GM10248 (cell line): ENCODE measurements at places on chromosomes 12 and 14.

- DNase-seq = no peak
Observed at GRCh38 chr12:131448254-131448795, 262.6 kb upstream of the SFSWAP start.

- DNase-seq = peak; percentile 40
Observed at GRCh38 chr12:32273063-32273522, 126.3 kb upstream of the FGD4 start.

DNA sequence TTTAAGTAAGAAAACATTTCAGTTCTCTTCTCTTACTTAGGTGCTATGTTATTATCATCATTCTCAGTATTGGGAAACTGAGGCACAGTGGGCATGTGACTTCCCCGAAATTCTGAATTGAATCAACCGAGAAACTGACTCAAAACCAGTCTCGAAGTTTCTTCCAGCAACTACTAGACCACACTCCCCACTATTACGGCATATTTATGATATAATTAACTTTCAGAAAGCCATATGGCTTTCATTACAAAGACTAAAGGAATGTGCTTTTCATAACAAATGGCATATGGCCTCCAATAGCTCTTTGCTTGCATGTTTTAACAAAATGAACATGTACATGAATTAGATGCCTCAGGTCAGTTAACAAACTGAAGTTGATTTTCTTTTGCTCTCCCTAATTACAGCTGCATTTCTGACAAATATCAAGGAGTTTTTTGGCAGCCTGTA is 182.9 kb upstream of the SLC38A2 start:
- no peak for DNase-seq

GRCh38 chr12:4353785-4354208 is 25.7 kb downstream of the FGF23 start:
- DNase-seq = no peak

DNA sequence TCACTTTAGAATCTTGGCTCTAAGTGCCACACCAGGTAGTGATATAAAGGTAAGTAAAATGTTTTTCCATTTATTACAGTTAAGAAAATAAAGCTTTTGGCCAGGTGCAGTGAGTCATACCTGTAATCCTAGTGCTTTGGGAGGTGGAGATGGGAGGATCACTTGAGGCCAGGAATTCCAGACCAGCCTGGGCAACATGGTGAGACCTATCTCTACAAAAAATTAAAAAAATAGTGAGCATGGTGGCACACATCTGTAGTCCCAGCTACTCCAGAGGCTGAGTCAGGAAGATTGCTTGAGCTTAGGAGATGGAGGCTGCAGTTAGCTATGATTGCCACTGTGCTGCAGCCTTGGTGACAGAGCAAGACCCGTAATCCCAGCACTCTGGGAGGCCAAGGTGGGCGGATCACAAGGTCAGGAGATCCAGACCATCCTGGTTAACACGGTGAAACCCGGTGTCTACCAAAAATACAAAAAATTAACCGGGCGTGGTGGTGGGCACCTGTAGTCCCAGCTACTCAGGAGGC is 5.0 kb downstream of the FANCM start:
- DNase-seq = no peak

DNA sequence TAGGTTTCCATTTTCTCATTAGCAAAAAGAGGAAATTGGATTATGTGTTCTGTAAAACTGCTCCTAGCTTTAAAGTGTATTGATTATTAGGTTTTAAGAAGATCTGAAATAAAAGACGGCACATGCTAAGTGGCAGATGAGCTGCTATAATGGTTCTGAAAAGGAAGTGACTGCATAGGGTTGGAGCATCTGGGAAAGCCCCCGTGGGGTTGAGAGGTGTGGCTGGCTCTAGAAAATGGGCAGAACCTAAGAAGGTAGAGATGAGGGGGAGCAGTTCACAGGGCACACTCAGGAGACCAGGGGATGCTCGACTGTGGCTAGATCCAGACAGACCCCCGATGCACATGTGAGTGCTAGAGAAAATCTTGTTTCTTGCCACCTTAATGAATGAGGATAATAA is 1.9 kb downstream of the IFNG-AS1 start:
- peak; percentile 24 for DNase-seq

- peak; percentile 47 for DNase-seq
Observed at GRCh38 chr12:108309674-108310312, 29.3 kb downstream of the CMKLR1 start.

DNA sequence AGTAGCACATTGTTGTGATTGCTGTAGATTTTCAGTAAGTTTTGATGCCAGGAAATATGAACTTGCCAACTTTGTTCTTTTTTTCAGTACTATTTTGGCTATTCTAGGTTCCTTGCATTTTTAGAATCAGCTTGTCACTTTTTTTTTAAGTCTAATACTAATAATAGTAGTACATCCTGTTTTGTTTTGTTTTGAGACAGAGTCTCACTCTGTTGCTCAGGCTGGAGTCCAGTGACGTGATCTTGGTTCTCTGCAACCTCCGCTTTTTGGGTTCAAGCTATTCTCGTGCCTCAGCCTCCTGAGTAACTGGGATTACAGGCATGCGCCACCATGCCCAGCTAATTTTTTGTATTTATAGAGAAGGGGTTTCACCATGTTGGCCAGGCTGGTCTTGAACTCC is 16.5 kb downstream of the PWP1 start:
- no peak for DNase-seq

GRCh38 chr12:25495331-25496097 is 57.6 kb downstream of the LMNTD1 start:
- DNase-seq = no peak

GRCh38 chr14:103729496-103730448 is 14.2 kb downstream of the ZFYVE21 start:
- no peak for DNase-seq

DNA sequence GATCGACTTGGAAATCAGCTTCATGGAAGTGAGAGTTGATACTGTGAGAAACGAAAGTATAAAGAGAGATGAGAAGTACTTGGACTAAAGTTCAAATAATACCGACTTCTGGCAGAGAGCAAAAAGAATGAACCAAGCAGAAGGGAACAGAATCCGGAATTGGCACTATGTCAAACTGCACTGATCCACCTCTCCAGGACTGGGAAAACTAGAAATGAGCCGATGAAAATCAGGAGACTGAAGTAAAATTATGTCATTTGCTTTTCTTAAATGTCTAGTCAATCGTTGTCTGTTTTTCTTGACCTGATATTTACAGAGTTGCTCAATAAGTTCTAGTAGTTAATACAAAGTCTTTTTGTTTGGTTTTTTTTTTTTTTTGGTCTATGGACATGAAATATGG is 163.0 kb upstream of the FOXG1 start:
- no peak for DNase-seq

GRCh38 chr14:61050417-61050816 is 69.4 kb downstream of the SLC38A6 start:
- no peak for DNase-seq

- DNase-seq = no peak
Observed at GRCh38 chr12:96503976-96504375, 14.6 kb downstream of the CFAP54 start.

DNA sequence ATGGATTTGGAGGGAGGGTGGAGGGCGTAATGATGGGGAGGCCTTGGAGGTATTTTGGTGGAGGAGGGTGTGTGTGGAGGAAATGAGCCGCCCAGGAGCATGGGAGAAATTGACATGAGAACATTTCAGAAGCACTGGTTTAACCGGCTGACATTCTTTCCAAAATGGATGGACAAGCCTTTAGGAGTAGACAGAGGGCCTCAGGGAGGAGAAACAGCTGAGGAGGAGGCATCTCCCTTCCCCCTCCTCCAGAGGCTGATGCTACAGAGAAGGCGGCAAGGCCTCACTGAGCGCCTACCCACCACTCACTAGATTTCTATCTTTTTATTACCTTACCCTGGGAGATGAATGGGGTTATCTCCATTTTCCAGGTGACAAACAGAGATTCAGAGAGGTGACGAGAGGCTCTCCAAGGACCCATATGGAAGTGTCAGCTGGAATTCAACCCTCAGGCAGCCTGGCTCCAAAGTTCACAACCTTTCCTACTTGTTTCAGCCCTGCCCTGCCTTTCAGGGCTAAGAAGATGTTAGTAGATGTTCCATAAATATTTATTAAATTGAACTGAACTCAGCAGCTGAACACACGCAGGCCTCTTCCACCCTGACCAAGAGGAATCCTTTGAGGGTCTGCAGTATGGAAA is 289.6 kb downstream of the ZFP36L1 start:
- no peak for DNase-seq

- peak; percentile 39 for DNase-seq
Observed at GRCh38 chr12:18250313-18250916, 10.9 kb upstream of the PIK3C2G start.

GRCh38 chr12:50569321-50569720 is 64.5 kb downstream of the DIP2B start:
- no peak for DNase-seq

DNA sequence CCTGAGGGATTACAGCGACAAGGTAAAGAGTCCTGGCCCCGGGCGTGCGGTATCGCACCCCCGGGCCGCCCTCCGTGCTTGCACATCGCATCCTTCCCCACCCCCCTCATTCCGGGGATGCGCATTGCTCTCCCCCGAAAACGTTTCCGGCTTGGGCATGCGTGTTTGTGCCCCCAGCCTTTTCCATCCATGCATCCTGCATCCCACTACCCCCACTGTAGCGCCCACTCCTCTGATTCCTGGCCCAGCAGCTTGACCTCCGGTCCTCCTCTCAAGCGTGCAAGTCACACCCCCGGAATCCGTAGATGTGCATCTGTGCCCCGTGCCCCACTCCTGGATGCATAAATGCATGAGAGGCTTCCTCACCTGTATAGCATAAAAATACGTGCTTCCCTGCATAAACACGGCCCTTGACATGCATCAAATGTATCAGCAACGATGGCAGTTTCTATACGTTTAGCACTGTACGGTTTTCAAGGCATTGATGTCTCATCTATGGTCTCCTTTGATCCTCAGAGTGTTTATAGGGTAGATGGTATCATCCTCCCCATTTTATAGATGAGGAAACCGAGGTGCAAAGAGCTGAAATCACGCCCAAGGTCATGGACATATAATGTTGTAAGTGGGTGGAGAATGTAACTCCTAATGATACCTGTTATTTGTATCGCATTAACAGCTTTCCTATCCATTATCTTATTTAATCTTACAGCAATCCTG is 484 bp downstream of the RIC8B start:
- peak; percentile 38 for DNase-seq

- no peak for DNase-seq
Observed at GRCh38 chr14:101561897-101562490, 699 bp downstream of the DIO3 start.

GRCh38 chr14:75501080-75501479 is 21.2 kb upstream of the BATF start:
- no peak for DNase-seq

GRCh38 chr14:69838881-69839416 is 40.3 kb upstream of the SMOC1 start:
- no peak for DNase-seq

DNA sequence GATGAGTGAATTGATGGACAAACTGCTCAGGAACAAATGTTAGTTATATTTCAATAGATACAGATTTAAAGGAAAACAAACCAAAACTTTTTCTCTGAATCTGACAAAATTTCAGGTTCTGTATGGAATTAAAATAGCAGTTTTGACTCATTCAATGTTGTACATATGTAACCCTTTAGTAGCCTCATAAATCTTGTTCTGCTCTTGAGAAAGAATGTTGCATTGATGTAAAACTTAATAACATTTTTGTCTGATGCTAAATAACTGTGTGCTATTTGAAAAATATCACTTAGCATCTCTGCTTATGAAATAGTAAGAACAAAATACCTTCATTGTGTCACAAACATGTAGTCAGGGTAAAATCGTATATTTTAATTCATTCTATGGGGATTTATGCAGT is 168.9 kb upstream of the NOVA1 start:
- DNase-seq = no peak

GRCh38 chr12:121717041-121717699 is 4.6 kb downstream of the TMEM120B start:
- no peak for DNase-seq

DNA sequence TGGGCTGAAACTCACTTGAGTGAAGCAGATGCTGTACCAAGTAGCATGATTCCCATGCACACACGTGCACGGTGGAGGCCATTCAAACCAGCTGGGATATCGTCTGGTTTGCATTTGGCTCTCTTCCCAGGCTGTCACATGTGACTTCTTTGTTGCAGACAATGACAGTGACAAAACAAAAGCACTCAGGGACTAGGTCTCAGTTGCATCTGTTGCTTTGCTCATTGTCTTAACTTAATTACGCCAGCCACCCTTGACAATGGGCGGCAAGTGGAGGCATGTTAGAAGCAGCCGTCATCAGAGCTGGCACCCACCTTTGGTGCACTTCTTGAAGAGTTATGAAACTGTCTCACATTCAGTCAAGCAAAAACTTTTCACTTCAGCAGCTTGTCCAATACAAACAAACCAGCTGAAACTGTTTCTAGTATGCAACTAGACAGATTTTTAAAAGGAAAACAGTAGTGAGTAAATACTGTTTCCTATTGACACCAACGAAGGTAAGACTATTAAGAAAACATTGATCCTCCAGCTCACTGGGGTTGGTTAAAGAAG is 74.3 kb downstream of the IGF1 start:
- no peak for DNase-seq

- no peak for DNase-seq
Observed at GRCh38 chr14:56073799-56074198, 44.4 kb upstream of the PELI2 start.

- no peak for DNase-seq
Observed at GRCh38 chr12:128671528-128672042, 152.2 kb downstream of the SLC15A4 start.

DNA sequence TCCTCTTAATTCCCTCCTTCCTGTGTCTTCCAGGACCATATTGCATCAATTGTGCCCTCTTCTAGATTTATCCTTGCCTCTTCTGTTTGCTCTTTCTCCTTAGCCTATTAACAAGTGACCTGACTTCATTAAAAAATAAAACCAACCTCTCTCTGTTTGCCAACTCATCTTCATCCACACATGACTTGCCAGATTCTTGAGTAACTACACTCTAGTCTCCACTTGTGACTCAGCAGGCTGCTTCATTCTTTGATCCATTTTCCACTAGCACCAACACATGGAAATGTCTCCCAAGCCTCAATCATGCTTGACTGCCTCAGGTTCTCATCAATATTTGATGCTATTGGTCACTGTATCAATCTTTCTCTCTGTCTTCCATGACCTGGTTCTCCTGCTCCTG is 492.4 kb upstream of the TMPO start:
- DNase-seq = no peak

DNA sequence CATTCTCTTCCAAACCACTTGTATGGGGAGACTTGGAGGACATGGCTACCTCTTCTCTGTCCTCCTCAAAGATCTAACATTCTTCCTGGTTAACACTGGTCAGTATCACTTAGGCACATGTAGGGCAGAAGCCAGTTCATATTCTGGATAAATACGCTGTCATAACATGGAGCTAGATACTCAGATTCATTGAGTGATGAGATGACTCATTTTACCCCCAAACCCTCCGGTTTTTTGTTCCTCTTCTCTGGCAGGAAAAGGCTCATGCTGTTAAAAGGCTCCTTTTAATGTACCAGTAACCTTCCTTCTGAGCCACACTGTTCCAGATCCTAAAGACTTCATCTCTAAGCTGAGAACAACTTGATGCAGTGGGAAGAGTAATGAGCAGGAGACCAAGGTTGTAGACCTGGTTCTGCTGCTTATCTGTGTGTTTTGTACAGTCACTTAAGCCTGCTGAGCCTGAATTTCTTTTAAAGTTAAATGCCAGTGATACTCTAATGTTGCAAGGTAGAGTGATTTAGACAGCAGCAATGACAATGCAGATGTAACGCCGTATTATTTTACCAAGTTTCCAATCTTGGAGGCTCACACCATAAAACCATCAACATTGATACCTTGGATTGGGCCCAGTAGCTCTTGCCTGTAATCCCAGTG is 57.3 kb upstream of the ELK3 start:
- no peak for DNase-seq

GRCh38 chr12:3140284-3140683 is 63.1 kb downstream of the TSPAN9 start:
- no peak for DNase-seq
